ENCODE measurements at places on chromosomes 5 and 9.

GRCh38 chr5:179171816-179172745, 111.9 kb downstream of the ZNF354C start:
- DNase-seq = no peak

DNA sequence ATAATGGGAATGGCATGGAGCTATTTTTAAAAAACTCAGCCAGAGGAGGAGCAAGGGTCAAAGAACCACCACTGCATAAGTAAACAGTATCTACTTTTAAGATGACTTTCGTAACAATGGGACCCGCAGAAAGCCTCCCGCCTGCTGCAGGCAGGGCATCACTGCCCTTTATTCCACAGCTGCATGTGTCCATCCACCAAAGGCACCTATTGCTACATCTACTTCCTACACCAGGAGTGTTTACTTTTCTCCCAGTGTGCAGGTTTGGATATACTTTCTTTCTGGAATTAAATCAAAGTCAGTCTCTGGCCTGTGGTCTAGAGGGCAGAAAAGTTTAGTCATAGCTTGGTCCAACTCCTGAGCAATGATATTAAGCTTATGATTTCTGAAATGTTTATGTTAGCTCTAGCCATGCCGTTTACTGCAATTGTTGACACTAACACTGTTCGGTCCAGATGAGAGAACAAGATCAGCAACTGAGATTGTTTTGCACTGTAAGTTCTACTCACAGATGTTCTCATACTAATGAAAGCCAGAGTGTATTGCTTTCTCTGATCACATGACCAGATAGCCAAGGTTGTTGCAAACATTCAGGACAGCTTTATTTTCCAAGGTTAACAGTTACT, 391.5 kb downstream of the FGF10 start:
- peak; percentile 83 for DNase-seq

- DNase-seq = no peak
These were observed 414.1 kb upstream of the CLINT1 start for GRCh38 chr5:158273035-158273434.

- no peak for DNase-seq
These were observed 78.4 kb downstream of the BOD1 start for GRCh38 chr5:173538018-173538417.

GRCh38 chr5:40879163-40879942, 29.9 kb upstream of the C7 start:
- peak; percentile 33 for DNase-seq

- no peak for DNase-seq
These were observed 186.9 kb upstream of the TUT7 start for GRCh38 chr9:86541014-86541570.

DNA sequence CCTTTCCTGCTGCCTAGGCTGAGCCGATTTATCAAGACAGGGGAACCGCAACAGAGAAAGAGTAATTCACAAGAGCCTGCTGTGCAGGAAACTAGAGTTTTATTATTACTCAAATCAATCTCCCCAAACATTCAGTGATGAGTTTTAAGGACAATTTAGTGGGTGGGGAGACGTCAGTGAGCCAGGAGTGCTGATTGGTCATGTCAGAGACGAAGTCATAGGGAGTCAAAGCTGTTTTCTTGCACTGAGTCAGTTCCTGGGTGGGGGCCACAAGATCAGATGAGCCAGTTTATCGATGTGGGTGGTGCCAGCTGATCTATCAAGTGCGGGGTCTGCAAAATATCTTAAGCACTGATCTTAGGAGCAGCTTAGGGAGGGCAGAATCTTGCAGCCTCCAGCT, 19.0 kb downstream of the SNX24 start:
- no peak for DNase-seq

DNA sequence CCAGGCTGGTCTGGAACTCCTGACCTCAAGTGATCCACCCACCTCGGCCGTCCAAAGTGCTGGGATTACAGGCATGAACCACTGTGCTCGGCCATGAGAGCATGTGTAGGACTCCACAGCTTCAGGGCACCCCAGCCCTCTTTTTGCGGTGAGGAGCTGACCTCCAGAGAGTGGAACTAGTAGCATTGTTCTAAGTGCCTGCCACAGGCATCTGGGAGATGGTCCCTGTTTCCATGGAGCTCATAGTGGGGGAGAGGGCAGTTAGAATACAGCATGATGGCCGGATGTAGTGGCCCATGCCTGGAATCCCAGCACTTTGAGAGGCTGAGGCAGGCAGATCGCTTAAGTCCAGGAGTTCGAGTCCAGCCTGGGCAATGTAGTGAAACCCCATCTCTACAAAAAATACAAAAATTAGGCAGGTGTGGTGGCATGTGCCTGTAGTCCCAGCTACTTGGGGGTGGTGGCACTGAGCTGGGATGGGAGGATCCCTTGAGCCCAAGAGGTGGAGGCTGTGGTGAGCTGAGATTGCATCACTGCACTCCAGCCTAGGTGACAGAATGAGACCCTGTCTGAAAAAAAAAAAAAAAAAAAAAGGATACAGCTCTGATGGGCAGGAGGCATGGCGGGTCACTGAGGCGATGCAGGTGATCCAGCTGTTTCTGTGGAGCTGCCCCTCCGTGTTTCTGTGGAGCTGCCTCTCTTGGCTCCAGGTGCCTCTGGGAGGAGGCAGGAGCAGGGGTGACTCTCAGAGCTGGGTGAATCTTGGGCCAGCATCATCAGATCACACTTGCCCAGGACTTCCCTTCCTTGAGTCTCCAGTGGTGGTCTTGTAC, 4.2 kb downstream of the ASS1 start:
- DNase-seq = no peak

DNA sequence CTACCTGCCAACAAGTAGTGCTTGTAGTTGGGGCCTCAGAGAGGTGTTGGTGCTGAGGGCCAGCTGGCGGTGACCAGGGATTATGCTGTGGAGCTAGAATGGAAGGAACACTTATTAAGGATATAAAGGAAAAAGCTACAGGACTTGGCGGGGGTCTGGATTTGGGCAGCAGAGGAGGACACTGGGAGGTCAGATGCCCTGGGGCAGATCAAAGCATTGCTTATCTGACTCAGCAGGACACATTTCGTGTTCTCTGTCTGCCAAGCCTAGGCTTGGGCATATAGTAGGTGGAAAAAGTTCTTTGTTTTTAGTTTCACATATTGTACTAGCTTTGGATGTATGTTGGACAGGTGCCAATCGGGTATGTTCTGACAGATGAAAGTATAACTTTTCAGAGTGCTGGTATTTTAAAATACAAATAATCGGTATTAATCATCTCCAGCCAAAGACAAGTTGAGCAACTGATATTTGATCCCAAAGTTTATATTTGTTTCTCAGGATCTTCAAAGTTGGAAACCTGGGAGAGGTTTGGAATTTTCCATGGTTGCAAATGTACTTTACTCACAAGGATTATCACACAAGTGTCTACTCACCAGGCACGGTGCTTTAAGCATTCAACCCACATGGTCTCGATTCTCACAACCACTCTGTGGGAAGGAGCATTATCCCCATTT, 69.4 kb downstream of the IQGAP2 start:
- no peak for DNase-seq

GRCh38 chr5:16852251-16853005, 83.7 kb downstream of the MYO10 start:
- DNase-seq = no peak

DNA sequence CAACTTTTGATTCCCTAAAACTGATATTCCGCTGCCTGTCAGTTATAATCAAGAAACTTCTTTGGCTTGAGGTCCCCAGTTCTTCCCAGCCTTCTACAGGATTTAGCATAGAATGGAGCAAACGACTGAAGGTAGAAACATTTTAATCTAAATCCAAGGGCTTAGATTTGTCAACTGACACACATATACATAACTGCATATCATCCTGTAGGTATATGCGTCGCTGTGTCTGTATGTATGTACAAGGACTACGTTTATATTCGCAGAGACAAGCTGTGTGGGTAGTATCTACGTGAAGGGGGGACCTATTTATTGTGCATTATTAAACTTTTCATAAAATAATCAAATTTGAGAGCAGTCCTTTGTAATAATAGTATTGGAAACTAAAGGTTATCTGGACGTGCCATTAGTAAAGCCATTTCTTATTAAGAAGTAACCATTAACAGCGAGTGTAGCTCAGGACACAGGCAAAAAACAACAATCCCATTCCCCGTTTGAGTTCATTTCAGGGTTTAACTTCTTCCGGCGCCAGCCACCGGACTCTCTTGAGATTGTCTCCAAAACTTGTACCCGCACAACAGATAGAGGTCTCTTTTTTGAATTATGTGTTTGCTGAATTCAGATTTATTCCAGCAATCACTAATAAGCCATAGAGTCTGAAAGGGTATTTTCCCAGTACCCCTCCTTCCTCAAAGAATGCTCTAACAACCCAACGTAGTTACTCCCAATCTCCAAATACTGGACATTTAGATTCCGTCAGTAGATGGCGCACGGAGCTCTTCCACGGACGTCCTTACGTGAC, 2.1 kb upstream of the MLLT3 start:
- peak; percentile 86 for DNase-seq

DNA sequence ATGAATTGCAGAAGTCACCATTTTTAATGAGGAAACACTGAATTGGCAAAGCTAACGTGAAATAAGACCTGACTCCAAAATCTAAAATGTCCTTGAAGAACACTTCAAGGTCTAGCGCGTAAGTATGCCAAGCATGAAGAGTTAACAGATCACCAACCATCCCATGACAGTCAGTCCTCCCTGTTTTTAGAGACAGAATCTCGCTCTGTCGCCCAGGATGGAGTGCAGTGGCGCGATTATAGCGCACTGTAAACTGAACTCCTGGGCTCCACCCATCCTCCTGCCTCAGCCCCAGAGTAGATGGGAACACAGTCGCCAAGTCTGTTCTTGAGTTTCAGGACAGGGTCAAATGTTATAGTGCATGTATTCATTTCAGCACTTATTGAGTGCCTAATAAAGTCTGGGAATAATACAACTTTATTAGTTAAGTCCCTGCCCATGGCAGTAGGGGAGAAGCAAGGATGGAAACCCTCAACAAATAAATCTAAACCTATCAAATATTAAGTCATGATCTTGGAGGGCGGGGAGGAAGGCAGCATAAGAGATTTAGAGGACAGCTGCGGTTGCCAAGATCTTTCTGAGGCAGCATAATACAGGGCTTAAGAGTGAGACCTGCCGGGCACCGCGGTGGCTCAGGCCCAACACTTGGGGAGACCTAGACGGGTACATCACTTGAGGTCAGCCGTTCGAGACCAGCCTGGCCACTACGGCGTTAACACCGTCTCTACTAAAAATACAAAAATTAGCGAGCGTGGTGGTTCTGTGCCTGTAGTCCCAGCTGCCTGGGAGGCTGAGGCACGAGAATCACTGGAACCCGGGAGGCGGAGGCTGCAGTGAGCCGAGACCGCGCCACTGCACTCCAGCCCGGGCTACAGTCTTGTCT, 1.1 kb downstream of the ATPSCKMT start:
- DNase-seq = no peak

DNA sequence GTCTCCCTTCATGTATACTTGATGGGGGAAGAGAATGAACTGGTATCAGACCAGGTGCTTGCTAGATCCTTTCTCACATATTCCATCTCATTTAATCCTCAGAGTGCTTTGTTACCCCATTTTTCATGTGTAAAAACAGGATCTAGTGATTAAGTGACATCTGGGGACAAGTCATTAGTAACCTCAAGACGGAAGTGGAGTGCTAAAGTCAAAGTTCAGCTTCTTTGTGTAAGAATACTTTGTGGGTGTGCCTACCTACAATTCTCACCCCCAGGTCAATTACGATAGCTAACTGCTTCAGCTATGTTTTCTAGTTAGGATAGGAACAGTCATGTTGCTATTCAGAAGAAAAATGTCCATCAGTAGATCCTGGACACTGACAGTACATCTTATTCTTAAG, 3.1 kb upstream of the FAM120AOS start:
- no peak for DNase-seq

GRCh38 chr9:8514760-8515159, 715.2 kb upstream of the DMAC1 start:
- no peak for DNase-seq

- DNase-seq = no peak
These were observed 499.7 kb downstream of the SLCO4C1 start for GRCh38 chr5:101796427-101796826.

GRCh38 chr5:101278917-101279316, 375.8 kb upstream of the ST8SIA4 start:
- no peak for DNase-seq

- DNase-seq = peak; percentile 59
These were observed 15.1 kb downstream of the ERMP1 start for GRCh38 chr9:5817862-5818261.
